ENCODE measurements at places on chromosomes 5 and 9.

GRCh38 chr9:121743441-121744001 lies 92.1 kb downstream of the DAB2IP start:
- DNase-seq: no peak

GRCh38 chr9:5518171-5518936 lies 8.0 kb downstream of the PDCD1LG2 start:
- no peak for DNase-seq

DNA sequence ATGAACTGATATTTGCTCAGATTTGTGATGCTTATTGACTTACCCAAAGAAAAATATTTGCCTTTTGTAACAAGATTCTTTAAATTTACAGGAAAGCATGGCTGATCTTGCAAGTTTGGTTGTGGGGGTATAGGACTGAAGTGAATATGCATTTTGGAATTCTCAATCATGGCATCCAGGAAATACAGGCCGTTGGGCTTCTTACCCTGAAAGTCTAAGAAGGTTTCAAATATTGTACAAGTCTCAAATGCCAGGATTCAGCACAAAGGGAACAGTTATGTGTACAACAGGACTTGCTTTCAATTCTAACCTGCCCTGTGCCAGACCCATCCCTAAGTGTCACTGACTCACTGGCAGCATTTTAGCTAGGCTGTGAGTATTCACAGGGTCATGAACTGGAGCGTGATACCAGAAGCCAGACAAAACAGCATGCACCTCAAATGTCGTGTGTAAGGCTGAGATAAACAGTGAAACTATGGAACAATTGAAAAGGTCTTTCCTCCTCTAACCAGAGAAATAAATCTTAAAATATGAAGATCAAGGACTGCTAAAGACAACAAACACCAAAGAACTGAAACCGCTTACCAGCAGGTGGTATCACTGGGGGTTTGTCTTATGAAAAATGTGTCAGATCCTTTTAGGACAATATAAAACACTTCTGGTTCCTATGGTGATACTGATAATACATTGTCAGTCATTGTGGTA lies 168.6 kb upstream of the RGMB start:
- no peak for DNase-seq

DNA sequence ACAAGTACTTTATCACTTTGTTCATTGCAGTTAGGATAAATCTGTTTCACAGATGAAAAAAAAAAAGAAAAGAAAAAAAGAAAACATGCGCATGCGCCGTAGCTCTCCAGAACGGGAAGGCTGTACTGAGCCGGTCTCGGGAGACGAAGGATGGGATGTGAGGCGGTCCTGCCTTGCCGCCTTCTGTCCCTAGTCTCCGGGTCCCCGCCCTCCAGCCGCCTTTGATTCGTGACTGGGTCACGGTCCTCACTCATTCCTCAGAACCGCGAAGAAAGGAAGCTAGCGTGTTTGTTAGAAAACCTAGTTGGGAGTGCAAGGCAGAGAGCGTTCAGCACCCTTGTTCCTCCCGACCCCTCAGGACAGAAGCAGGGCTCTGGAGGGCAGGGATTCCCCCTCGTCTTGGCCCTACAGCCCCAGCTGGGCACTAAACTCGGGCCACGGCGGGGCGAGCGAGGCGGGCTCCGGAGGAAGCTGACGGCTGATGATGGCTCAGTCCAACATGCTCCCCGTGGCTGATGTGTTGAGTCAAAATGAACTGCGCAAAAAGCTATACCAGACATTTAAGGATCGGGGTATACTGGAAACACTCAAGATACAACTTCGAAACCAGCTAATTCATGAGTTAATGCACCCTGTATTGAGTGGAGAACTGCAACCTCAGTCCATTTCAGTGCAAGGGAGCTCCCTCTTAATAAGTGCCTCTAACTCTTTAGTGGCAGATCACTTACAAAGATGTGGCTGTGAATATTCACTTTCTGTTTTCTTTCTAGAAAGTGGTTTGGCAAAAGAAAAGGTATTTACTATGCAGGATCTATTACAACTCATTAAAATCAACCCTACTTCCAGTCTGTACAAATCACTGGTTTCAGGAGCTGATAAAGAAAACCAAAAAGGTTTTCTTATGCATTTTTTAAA lies 40.0 kb downstream of the CPLANE1 start:
- DNase-seq: peak; percentile 4

DNA sequence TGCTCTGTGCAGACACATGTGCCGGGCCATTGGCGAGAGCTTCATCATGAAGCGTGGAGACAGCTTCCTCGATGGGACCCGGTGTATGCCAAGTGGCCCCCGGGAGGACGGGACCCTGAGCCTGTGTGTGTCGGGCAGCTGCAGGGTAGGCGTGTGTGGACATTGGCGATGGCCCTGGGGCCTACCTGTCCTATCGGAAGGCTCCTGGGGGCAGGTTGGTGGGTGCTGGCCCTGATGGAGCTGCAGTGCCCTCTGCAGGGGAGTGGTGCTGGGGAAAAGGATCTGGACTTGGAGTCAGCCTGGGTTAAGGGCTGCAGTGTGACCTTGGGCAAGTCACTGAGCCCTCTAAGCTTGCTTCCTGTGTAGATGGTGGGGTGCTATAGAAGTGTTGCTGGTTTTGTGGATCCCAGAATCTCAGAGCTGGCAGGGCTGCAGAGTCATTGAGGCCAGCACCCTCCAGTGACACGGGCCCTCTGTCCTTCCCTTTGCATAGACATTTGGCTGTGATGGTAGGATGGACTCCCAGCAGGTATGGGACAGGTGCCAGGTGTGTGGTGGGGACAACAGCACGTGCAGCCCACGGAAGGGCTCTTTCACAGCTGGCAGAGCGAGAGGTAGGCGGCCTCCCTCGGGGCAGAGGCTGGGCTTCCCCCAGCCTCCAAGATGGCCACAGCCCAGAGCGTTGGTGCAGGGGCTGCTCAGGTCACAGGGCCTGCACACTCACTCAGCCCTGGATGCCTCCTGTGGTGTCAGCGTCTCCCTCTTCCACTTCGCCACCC lies 15.8 kb downstream of the ADAMTS13 start:
- no peak for DNase-seq

GRCh38 chr9:113630386-113631136 lies 167.0 kb downstream of the RGS3 start:
- DNase-seq: no peak

DNA sequence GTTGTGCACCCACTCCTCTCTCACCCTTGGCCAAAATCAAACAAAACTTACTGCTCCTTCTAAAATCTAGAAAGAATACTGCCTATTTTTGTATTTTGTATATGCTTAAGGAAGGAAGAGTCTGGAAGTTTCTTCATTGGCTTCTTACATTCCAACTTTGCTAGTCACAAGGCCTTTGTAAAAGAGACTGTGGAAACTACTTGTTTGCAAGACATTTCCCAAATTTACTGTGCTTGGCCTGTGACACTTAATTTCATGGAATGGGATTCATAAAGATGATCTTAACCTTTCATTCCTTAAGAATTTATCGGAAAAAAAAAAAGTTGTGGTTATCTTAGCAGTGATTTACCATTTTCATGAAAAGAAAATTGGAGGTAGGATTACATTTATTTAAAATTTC lies 208.9 kb downstream of the VPS13A start:
- no peak for DNase-seq
